CD4-positive, alpha-beta T cell treated with Interleukin-17A for 4 hours (primary cell): ENCODE measurements at places on chromosomes 12 and 14.

DNA sequence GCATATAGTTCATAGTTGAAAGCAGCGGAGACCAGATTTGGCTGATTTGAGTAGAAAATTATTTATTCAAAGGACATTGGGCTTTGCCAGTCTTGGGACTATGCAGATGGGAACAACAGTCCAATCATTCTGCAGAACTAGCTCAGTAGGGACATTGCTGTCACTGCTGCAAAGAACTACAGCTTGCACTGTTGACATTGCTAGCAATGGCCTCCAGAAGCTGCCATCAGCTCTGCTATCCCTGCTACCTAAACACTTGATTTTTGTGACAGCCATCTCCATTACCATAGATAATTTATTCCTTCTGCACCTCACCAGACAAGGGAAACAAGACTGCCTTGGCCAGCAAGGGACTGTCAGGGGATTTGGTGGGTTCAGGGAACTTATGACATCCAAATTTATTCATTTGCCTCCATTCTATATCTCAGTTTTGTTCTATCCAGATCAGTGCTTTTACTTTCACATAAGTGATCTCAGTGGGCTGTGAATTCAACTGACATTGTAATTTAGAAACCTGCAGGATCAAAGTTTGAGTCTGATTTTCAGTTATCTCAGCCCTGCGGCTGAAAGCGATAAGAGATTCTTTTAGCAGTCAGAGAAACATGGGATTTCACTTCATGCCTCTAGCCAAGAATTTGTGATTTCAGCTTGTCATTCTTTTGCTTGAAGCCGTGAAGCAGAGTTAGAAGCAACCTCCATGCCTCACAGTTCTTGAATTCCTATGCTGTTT is 136.7 kb upstream of the FBXO33 start:
- DNase-seq: no peak

GRCh38 chr12:115752913-115753726 is 524.4 kb downstream of the MED13L start:
- no peak for DNase-seq

GRCh38 chr12:5171701-5172100 is 128.0 kb downstream of the KCNA5 start:
- DNase-seq: no peak

GRCh38 chr12:9124383-9125031 is 8.8 kb upstream of the A2M start:
- no peak for DNase-seq

GRCh38 chr14:60206837-60207533 is 41.8 kb upstream of the DHRS7 start:
- no peak for DNase-seq

DNA sequence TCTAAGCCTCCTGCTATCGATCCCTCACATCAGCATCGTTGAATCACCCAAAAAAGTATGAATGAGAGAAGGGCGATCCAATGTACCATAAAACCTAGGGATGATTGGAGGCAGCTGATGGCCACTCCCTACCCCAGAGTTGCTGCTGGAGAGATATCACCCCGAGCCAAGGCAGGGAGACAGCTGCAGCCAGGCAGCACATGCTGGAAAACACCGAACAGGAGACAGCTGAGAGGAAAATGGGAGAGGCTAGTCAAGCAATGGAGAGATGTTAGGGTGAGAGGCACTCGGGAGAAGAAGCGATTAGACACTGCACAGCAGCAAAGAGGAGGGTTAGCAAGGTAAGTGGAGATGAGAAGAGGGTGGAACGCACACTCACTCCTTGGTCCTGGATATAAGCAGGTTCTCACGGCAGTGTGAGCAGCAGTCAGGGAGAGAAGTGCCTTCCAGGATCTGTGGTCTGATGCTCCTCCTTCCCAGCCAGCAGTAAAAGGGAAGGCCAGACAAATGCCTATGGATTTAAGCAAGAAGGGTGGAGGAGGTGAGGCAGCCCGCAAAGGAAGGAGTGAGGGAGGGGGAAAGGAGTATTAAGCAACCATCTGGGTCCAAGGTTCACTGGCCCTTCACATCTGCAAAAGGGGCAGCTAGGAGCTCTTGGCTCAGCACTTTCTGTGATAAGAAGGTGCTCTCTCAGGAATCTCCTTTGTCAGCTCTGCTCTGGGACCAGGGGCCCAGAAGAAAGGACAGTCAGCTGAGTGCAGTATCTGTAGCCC is at the start of gene SLC7A7:
TSS of gene SLC7A7 (minus strand) at position 495 of the 773 bp plus-strand sequence. CDS start 2,037 bp downstream, outside the sequence.
- DNase-seq: no peak

GRCh38 chr14:55366271-55366670 is 45.4 kb downstream of the ATG14 start:
- no peak for DNase-seq

GRCh38 chr12:115424003-115424402 is 740.0 kb upstream of the TBX3 start:
- DNase-seq: no peak

- no peak for DNase-seq
Measured at GRCh38 chr12:89484470-89484869, 40.1 kb downstream of the GALNT4 start.

DNA sequence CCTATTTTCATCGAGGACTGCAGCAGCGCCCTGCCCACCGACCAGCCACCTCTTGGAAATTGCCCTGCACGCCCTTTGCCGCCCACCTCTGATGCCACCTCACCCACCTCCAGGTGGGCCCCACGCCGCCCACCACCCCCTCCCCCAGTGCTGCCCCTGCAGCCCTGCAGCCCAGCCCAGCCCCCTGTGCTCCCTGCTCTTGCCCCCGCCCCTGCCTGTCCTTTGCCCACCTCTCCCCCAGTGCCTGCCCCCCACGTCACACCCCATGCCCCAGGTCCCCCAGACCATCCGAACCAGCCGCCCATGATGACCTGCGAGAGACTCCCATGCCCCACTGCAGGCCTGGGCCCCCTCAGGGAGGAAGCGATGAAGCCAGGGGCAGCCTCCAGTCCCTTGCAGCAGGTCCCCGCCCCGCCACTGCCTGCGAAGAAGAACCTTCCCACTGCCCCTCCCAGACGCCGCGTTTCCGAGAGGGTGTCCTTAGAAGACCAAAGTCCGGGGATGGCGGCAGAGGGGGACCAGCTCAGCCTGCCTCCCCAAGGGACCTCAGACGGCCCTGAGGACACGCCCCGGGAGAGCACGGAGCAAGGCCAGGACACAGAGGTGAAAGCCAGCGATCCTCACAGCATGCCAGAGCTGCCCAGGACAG is 96.5 kb downstream of the LGMN start:
- DNase-seq: peak; percentile 68

DNA sequence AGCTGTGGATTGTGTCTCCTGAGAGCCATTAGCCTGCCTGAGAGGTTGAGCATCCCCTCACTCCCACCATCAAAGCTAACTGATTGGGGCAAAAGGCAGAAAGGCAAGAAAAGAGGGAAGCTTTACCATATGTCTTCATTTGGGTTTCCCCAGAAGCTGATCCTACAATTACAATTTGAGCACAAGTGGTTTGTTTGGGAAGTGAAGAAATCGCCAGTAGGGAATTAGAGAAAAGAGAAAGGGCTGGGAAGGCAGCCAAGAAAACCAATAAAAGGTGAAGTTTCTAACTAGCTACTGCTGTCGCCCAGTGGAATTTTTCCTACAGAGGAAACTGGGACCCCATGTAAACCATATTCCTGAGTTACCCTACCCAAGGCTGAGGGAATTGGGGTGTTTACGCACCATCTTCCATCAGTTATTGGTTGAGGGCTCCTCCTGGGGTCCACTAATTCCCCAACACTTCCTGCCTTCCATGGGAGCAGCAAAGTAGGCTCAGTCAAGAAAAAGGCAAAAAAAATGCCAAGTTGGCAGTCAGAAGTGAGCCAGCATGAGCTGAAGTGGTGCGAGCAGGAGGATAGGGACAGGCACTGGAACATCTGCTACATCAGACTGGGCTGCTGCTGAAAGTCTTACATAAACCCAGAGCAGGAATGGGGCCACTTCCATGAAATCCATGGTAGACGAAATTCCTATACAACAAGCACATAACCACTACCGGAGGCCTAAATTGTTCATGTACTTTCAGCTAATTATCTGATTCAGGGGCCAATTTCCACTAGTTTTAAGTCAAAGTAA is 17.3 kb downstream of the KCNK10 start:
- DNase-seq: no peak

DNA sequence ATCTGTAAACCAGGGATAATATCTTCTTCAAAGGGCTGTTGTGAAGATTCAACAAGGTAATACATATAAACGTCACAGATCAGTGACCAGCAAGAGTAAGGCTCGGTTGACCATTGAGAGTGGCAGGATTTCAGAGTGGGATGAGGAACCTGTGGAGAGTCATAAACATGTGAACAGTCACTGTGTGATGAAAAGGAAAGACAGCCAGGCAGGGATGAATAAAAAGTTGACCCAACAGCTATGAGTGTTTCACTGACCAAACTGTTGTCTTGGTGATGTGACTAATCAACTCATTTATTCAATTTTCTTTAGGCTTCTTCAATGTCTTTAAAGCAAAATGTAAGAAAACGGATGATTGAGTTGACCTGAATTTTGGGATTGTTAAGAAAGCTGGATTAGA is 8.6 kb upstream of the FRMD6 start:
- DNase-seq: no peak

GRCh38 chr12:45613296-45613695 is 116.2 kb upstream of the ARID2 start:
- DNase-seq: no peak

GRCh38 chr12:53744751-53745150 is 7.0 kb downstream of the CISTR start:
- DNase-seq: no peak

- no peak for DNase-seq
Measured at GRCh38 chr12:103139876-103140275, 182.4 kb downstream of the ASCL1 start.

DNA sequence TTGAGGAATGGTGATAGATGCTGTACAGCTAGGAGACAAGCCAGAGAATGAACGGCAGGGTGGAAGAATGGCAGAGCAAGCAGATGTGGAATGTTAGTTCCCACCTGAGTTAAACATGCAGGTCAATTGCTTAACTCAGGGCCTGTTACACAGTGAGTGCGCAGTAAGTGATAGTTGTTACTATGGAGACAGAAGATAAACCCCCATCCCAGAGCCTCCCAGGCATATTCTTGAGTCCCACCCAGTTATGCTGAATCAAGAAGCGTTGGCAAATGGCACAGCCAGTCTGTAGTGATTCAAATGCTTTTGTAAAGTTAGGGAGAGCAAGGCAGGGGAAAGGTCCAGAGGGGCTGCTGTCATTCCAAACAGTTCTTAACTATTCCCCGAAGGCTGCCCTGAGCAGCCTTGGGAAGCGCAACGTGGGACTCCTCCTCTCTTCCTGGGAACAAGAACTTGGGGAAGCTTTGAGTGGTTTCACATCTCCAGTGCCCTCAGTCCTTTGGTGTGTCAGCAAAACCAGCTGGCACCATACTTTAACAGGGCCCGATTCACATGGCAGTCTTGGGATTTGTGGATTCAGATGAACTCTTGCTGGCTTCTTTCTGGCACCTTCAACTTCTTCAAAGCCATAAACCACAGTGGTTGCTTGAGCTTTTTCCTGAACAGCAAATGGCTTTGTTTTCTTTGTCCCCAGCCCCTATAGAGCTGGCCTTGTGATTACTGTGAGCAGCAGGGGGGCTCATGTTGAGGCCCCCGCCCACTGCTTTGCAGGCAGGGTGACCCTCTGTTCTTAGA is 66.4 kb downstream of the PPM1A start:
- no peak for DNase-seq

GRCh38 chr12:112685321-112685720 is 106.2 kb upstream of the RPH3A start:
- no peak for DNase-seq

DNA sequence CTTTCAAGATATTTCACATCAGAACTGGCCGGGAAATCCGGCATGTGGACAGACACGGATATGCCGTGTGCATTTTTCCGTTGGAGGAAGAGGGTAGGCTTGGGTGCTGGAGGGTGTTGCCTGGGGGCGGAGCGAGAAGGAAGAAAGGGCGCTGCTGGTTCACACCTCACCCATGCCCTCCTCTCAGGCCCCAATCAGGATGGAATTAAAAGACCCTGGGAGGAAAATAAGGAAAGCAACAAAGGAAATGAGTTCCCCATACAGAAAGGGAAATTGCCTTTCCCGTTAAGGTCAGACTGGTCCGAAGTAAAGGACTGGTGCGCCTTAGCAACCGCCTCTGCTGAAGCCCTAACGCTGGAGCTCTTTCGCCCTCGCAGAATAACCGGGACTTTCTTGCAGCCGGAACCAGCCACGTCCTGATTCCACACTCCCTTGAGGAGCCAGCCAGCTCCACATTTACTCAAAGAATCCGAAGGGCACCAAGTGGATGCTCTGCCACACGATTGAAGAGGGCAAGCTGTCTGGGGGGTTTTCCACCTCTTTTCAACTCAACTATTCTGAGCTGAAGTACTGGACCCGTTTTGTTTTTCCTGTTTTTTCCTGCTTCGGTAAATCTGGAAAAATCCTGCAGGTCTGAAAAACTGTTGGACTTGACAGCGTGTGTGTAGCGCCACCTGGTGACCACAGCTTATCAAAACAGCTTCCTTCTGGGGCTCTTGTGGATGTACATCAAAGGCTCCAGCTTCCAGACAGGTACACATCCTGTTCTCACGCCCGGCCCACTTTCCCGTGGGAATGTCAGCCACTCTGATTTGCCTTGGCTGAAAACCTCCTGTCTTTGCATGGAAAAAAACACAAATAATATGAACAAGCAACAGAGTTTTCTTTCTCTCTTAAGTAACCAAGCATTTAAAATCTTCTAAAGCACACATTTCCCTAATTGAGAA is 37.6 kb upstream of the BCL2L14 start:
- peak; percentile 90 for DNase-seq
